T-helper 2 cell (primary cell): ENCODE measurements at places on chromosomes 4 and X.
A peak's percentile ranks its signal among the peaks of the same experiment; 100 is the strongest.

DNA sequence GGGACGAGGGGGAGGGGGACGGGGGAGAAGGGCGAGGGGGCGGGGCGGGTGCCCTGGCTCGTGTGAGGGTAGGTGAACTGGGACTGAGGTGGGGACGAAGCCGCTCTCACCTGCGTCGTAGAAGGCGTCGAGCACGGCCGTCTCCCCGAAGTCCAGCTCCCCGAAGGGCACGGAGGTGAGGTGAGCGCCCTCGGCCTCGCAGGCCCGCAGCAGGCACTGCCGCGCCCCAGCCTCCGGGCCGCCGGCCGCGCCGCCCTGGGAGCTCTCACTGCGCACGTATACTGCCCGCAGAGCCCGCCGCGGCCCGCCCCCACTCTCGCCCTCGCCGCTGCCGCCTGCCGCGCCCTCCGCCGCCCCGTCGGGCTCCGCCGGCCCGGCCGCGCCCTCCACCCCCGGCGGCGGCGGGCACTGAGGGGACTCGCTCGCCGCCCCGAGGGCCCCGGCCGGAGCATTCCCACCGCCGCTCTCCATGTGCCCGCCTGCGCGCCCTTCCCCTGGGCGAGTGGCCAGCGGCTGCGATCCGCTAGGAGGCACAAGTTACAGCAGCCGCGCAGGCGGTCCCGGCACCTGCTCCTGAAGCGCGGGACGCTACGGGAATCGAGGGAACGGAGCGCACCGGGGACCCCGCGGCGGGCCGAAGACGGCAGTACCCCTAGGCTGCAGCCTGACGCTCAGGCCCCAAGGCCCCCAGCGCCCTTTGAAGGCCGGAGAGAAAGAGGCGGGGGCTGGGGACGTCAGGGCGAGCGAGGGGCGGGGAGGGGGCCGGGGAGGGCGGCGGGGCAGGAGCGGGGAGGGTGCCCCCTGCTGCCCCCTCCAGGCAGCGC is at the start of gene MAP3K15:
MAP3K15 (minus strand) TSS at position 718 of the 824 bp plus-strand sequence; CDS start at position 471, 247 bp downstream.
- DNase-seq = no peak

DNA sequence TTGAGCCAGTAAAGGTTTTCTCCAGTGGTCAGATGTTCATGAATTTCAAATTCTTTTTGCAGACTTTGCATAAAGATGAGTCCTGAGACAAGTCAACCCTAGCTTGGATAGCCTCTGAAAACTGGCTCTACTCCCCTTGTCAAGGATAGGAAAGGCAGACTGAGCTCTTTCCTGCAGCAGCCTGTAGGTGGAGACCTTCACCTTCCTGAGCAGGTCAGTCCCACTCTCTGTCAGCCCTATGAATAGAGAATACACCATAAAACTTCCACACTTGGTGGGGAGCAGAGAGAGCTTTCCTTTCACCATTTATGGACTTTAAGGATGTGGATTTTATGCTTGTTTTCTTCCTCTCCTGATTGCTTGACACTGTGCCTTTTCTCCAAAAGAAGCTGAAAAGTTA is 41.9 kb downstream of the PCDH19 start:
- DNase-seq = peak; percentile 0

GRCh38 chr4:34950926-34951325 is 1293.4 kb downstream of the ARAP2 start:
- DNase-seq = no peak

DNA sequence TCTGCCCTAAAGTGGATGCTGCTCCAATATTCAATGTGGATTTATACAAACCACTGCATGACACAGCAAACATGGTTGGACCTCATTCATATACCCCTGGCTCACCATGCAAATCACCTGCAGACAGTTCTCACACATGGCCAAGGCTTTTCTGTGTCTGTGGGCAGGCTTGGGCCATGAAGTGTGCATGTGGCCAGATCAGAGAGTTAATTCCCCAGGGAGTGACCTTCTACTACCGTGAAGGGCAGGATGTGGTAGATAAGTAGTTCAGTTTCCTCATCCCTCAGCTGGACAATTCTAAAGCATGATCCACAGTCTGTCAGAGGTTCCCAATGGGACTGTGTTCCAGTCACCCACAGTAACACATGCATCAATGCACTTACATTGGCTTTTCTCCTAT is 24.6 kb upstream of the BCLAF3 start:
- DNase-seq = no peak

GRCh38 chr4:184950117-184950830 is 68.0 kb upstream of the HELT start:
- no peak for DNase-seq

- DNase-seq = no peak
These were observed 90.3 kb upstream of the TBL1X start for GRCh38 chrX:9374555-9374954.

DNA sequence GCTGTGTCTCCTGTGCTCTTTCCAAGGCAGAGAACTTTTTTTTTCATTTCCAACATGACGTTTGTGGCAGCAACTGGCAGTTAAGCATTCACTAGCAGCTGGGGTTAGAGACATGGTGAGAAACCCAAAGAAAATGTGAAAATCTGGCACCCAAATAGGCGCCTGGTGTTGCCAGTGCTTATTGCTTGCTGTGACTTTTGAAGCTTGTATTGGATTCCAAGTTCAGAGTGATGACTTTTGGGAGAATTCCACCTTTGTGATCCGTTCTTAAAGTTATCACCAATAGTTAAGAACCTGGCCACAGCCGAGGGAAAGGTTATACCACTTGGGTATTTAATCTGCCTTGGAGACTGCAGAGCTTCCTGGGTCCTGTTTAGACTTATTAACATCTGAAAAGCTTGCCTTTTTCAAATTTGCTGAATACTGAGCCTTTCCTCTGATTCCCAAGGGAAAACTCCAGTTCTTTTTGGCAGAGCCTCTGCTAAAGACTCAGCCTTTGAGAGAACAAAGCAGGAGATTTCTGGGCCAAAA is 101.0 kb downstream of the OPHN1 start:
- no peak for DNase-seq

DNA sequence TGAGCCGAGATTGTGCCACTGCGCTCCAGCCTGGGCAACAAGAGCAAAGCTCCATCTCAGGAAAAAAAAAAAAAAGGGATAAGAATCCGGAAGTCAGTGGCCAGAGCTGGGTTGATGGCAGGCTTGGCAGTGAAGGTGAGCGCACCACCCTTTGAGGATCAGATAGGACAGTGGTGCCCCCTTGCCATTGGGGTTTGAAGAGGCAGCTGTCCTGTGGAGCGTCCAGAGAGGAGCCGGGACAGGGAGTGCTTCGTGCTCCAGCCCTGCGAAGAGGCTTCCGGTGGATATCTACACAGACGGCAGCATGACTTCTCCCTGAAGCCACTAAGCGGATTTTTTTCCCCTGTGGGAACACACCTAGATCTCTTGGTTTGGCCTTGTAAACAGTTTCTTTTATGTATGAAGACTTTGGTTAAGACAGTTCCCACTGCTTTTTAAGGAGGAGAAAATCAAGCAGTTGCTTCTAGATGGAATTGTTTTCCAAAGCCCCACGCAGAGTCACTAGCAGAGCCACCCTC is 6.5 kb downstream of the TBC1D14 start:
- no peak for DNase-seq

- no peak for DNase-seq
These were observed 8.8 kb downstream of the DDX53 start for GRCh38 chrX:23008431-23009099.

DNA sequence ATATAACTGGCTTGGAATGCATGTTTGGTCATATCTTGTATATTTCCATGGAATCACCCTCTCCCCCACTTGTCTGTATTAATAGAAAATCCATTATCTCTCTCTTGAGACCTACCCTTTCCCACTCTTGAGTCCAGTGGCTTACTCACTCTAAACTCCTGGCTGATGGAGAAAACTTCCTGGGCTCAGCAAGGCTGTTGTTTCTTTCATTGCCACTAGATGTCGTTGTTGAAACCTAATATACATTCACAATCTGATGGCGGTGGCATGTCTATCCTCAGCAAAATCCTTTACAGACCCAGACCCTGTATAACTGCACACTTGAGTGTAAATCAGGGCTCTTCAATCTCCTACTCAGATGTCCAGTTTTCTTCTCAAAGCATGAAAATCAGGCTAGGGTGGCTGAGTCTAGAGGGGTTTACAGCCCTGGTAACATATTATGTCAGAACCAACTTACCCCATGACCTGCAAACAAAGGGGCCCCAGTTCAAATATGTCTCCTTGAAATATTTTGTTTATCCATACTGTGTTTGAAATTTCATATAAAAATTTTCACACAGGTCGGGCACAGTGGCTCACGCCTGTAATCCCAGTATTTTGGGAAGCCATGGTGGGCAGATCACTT is 70.0 kb upstream of the FAM241A start:
- no peak for DNase-seq

DNA sequence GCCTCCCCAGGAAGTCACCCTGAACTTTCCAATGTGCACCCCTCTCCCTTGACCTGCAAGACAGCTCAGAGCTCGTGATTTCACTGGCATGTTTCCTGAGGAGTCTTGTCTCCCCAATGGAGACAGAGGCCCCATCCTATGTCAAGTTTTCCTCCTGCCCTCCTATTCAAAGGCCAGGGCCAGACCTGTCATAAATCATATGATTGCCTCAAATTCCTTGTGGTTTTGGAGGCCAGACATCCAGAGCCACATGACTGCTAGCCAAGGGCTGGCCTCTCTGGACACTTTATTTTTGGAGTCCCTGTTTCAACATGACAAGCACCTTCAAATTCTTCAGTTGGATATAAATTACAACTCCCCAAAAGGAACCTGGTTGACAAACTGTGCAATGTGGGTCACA is 76.0 kb upstream of the TFDP3 start:
- DNase-seq = no peak

DNA sequence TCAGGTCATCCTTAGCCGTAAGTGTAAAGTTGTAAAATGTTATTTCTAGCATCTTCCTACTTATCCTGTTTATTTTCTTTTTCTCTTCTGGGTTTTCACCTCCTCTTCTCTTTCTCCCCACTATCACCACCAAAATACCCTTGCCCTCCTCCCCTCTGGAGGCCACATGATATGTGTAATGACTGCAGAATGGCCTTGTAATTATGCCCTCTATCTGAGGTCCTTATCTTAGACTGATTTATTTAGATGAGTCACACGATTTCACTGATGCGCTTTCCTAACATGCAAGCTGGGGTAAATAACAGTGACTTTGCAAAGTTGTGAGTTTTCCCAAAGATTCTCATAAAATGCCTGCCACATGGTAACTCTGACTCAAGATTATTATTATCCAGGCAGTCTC is 231.8 kb upstream of the GPRIN3 start:
- DNase-seq = no peak

DNA sequence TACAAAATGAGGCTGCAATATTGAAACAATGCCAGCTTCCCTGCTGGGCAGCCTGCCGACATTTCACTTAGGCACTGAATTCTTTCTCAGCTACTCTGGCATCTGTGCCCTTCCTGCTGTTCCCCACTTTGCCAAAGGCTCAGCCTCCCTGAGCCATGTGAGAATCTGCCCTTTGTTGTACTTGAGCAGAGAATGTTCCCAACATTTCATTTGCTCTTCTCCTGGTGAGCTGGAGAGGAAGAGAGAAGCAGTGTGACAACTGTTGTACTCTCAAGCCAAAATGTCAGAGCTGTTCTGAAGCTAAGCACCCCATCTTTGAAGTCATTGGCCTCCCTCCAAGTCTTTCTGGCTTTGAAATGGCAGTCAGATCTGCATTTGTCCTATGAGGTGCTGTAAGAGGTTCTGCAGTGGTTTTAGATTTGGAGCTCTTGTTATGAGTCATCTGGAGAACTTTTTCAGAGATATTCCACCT is 32.5 kb downstream of the LANCL3 start:
- peak; percentile 16 for DNase-seq

DNA sequence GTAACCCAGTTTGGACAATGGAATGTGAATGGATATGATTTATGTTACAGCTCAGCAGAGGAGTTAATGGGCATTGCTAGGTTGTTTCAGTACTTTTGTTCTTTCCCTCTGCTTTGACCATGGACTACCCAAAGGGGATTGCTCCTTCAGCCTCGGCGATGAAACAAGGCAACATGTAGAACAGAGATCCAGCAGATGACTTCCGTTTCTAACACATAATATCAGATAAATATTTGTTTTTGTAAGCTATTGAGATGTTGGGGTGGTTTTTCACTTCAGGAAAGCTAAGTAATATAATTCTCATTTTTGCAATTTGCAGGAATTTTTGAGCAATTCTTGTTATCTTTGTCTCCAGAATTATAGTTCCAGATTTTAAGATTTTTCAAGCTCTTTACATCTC is 934.6 kb upstream of the GRID2 start:
- no peak for DNase-seq

GRCh38 chr4:85806334-85806733 is 331.4 kb downstream of the ARHGAP24 start:
- no peak for DNase-seq

DNA sequence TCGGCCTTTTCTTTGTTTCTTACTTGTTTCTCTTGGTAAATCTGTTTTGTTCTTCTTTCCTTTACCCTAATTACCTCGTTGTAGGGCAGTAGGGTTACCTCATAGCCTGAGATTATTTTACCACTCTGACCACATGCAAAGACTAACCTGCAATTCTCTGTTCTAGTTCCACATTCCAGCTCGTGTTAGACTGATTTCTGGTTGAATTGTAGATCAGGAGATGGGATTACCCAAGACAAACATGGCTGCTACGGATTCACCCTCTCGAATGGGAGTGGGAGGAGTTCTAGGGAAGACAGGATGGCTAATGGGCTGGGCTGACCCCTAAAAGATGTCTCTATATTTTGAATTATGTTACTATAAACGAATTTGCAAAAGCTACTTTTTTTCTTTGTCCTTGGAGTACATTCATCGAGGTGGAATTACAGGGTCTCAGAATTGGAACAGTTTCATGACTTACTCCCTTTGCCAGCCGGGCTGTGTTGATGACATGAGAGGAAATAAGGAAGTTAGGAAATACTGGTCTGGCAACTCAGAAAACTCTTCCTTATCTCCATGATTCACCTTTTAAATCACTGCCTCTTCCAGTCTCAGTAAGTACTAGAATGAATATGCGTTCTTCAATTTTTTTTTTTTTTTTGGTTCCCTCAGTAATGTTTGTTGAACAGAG is 36.7 kb upstream of the FBXW7 start:
- no peak for DNase-seq

DNA sequence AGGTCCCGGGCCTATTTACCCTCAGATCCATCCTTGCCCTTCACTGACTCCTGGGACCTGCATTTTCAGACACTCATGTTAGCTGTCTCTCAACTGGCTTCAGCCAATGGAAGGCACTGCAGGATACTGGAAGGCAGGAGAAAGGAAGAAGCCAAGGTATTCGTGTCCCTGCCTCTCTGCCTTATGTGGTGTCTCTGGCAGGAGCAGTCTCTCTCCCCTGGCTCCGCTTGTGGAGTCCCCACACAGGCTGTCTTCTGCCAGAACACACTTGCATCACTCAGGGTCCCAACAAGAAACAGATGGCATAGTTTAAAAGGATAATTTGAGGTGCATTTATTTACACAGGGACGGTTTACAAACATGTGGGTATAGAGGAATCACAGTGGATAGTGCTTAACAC is 21.6 kb upstream of the MAPK10 start:
- DNase-seq = no peak

- DNase-seq = no peak
These were observed 51.5 kb downstream of the NPNT start for GRCh38 chr4:105946771-105947170.

DNA sequence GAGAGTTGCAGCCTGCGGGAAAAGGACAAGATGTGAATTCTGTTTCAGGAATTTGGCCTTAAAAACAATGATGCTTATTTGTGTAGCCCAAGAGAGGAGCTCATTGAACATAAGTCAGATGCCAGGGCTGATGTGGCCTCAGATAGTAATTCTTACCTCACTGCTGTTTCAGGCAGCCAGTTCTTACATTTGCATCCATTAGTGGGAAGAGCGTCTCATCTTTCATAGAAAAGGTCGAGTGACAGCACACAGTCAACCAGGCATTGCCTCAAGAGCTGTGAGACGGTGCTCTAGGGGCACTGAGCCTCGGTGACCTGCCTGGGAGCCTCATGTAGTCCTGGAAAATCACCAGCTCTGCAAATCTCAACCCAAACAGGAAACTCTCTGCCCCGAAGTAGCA is 174.9 kb upstream of the FRG1 start:
- no peak for DNase-seq
